ENCODE measurements at places on chromosomes 1 and 21. TPM values are rescaled to one million over a fixed set of nuclear protein-coding genes. Genes with fewer than 3 reads are reported as not detected.

DNA sequence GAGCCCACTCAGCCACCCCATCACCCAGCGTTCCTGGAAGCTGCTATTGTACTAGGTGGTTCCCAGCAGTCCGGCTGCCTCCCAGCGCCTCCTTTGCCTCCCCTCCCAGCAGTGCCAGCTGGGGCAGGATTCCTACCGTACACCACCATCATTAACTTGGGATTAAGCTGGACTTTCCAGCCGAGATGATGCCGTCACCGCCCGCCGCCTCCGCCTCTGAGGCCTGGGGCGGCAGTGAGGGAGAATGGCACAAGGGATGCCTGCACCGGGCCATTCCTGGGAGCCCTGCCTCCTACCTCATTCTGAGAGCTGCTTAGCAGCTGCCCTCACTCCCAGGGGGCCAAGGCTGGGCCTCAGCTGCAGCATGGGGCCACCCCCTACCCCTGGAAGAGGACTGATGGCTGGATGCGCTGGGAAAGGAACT, 13.2 kb downstream of the CNTN2 start:
- no peak for DNase-seq

GRCh38 chr21:33660406-33660805, 18.1 kb downstream of the ITSN1 start:
- peak; percentile 45 for DNase-seq

DNA sequence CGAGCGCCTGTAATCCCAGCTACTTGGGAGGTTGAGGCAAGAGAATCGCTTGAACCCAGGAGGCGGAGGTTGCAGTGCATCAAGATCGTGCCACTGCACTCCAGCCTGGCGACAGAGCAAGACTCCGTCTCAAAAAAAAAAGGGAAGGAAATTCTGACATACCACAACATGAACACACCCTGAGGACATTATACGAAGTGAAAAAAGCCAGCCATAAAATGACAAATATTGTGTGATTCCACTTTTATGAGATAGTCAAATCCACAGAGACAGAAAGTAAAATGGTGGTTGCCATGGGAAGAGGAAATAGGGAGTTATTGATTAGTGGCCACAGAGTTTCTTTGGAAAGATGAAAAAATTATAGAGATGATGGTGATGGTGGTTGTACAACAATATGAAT, 41.7 kb downstream of the EVI5 start:
- no peak for DNase-seq

GRCh38 chr1:5997316-5997715, 5.1 kb upstream of the NPHP4 start:
- no peak for DNase-seq

DNA sequence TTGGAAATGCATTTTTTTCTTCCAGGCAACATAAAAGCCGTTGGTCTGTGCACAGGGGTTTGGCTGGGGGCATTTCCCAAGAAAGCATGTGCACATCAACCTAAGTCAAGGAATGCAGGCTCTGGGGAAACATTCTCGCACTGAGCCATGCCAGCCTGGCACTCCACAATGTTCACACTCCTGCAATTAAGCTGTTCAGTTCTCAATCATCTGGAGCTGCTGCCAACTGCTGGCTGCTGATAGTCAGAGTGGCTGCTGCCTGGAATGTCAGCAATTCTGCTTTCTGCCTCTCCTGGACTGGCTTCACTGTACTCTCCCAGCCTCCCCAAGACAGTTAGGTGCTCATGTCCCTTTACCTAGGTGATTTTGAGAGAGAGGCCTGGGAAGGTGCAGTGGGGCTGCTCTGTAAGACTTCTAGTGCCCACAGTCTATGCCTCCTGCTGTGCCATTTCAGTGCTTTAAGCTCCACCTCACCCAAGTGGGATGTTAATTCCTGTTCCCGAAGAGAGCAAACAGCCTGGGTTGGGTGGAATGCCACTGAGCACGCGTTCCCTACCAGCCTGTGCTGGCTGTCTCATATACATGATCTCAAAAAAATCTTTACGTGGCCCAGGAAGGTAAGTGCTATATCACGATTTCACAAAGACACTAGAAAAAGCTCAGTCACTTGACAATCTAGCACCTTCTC, 131.7 kb downstream of the BRINP2 start:
- DNase-seq: no peak

Gene CRYAA
- total RNA-seq: not detected

All from fibroblast of villous mesenchyme (primary cell).